Stimulated activated CD4-positive, alpha-beta T cell treated with anti-CD3 and anti-CD28 coated beads, Interleukin-15, amount 100 ng/mL, for 48 hours (primary cell): ENCODE measurements at places on chromosomes 3 and 15.
A peak's percentile ranks its signal among the peaks of the same experiment; 100 is the strongest.

GRCh38 chr3:170999737-171000242, 26.7 kb downstream of the SLC2A2 start:
- DNase-seq, result no peak

DNA sequence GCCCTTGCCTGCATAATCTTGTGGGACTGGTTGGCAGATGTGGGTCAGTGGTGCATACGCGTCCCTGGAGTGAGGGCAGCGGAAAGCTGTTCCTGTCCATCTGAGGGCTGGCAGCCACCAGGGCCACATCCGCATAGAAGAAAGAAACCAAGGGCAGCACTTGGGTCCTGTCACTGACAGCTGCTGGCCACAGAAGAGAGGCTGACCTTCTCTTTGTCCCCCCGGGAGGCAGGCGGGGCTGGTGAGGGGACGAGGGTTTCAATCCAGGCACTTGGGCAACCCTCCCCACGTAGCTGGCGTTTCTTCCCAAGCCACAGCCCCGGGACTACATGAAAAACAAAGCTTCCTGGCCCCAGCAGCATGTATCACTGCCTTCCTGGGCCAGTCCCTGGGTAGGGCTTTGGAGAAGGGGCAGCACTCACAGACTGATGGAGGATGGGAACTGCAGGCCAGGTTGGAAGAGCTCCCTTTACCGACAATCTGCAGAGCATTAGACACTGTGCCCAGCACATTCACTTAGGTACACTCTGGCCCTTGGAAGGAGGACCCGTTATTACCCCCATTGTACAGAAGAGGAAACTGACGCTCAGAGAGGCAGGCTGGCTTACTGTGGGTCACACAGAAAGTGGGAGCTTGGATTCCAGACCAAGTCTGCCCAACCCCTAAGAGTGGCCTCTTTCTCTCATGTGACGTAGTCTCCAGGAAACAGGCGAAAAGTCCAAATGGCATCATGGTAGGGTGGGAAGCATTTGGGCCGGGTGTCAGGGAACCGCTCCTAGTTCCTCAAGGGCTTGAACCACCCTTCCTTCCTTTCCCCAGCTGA, 78.8 kb upstream of the SLC6A6 start:
- no peak for DNase-seq

DNA sequence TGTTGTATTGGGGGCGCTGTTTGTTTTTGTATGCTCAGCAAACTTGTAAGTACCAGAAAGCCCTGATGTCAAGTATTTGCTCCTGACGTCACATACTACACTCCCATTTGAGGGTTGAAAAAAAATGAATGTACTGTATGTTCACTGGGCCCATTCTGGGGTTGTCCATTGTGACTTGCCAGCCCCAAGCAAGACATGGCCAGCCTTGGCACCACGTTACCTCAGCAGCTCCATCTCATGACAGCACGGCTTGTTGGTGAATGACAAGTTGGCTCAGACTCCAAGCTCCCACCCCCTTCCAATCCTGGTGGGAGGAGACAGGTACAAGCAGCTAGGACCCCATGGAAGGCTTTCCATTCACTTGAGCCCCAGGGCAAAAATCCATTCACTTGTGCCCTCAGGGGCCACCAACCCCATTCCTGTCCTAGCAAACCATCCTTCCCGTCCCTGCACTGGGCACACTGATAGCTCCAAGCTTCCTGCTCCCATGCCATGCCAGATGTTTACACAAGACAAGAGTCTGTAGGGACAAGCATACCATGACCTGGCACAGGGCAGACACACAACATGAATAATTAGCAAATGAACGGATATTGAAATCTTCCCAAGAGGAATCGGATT, 1.6 kb downstream of the PHGR1 start:
- no peak for DNase-seq

DNA sequence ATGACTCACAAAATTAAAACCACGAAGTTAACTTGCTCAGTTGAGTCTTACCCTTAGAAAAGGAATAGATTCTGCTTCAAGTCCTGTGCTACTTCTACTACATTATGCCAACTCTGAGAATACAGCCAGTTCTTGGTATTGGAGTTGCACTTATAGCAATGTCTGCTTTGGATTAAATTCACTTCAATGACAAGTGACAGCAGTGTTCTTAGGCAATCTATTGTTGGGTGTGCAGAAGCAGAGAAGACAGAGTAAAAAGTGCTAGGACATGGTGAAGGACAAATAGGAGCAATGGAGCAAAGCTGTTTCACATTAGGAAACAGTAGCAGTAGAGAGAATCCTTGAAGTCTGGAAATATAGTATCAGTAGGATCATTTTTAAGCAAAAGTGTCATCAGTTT, 713.1 kb downstream of the SI start:
- no peak for DNase-seq

DNA sequence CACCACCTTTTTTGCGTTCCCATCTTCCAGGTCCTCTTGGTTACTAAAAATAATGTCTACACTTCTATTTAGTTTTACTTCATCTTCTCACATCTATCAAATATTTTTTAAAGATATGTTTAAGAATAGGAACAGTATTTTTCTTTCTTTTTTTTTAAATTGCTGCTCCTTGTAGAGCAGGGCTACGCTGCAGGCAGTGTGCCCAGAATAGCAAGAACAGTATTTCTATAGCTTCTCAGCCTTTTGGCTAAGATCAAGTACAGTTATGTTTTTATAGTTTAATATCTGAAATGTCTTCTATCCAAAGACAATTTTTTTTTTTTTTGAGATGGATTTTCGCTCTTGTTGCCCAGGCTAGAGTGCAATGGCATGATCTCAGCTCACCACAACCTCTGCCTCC, 73.0 kb downstream of the MYO9A start:
- DNase-seq, result no peak

GRCh38 chr15:44584162-44584749, 47.3 kb downstream of the EIF3J start:
- peak; percentile 43 for DNase-seq

- DNase-seq, result no peak
Measured at GRCh38 chr3:64399205-64399800, 174.0 kb upstream of the PRICKLE2 start.

DNA sequence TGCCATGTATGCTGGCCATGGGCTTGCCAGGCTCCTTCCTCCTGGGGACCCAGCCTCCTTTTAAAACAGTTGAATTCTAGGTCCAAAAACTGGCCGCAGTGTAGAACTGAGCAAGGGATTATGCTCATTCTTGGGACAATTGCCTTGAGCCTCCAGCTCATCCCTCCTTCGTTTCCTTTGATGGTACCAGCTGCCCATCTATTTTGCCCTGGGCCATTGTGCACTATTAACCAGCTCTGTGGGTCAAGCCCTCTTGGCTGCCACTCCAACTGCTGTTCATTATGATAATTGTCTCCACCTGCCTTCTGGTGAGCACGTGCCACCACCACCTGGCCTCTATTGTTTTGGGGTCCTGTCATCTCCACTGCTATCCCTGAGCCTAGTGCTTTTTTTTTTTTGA, 75.8 kb upstream of the SYN2 start:
- no peak for DNase-seq

GRCh38 chr15:68699881-68700454, 120.7 kb downstream of the ANP32A start:
- no peak for DNase-seq

DNA sequence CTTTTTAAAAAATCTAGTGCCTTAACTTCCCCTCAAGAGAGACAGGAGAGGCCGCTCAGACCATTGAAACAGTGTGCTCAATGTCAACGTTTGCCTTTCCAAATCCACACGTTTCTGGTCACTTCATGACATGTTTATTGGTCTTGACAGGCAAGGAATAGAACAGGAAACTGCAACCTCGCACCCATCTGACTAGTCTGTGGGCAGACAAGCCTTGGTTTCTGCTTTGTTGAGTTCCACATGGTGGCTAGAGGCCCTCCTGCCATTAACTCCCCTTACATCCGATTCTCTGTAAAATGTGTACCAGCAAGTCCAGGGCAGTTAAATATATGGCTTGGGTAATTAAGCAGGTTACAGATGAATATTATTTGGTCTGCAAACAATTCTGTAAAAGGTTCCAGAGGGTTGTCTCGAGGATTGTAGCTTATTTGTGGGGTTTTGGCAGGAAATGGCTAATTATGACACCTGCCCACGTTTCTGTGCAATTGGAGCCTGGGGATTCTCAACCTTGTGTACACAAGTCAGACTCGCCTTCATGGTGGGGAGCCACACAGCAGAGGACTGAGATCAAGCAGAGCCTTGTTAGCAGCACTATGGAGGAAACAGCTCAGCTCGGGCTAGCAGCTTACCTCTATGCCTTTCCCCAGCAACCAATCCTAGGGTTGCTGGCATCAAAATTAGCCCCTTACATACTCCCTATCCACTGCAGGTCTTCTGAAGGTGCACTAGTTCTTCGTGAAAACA, 317.5 kb upstream of the IGF1R start:
- no peak for DNase-seq

GRCh38 chr15:66772604-66773128, 70.6 kb downstream of the SMAD6 start:
- DNase-seq, result no peak

GRCh38 chr3:70556056-70556455, 243.6 kb upstream of the MDFIC2 start:
- DNase-seq, result no peak

DNA sequence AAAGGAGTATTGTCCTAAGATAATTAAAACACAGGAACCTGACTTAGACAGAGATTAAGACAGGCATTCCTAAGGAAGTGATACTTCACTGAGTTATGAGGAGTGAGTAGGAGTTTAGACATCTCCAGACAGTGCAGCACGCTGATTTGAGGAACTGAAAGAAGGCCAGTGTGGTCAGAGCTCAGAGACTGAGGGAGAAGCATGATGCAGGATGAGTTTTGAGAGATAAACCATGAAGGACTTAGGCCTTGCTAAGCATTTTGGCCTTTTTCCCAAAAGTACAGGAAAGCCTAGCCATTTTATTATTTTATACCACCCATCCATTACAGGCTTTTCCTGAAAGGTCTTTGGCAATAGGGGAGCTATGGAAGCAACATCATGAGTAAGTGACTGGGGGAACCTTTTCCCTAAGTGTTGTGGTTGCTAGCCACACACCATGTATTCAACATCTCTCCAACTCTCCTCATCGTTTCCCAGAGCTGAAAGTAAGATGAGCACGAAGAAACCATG, 375.6 kb upstream of the TPRG1 start:
- DNase-seq, result no peak

GRCh38 chr3:64105816-64106215, 82.5 kb upstream of the PSMD6 start:
- no peak for DNase-seq

DNA sequence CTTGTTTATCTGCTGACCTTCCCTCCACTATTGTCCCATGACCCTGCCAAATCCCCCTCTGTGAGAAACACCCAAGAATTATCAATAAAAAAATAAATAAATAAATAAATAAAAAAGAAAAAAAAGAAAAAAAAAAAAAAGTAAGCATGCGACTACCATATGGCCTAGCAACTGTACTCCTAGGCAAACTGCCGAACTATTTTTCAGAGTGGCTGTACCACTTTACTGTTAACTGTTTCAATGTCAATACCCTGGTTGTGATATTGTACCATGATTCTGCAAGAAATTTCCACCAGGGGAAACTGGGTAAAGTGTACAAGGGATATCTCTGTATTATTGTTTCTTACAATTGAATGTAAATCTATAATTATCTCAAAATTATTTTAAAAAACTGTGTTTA, 41.3 kb upstream of the MAP4 start:
- DNase-seq, result no peak

GRCh38 chr3:18771931-18772330, 346.8 kb upstream of the SATB1 start:
- DNase-seq, result no peak

DNA sequence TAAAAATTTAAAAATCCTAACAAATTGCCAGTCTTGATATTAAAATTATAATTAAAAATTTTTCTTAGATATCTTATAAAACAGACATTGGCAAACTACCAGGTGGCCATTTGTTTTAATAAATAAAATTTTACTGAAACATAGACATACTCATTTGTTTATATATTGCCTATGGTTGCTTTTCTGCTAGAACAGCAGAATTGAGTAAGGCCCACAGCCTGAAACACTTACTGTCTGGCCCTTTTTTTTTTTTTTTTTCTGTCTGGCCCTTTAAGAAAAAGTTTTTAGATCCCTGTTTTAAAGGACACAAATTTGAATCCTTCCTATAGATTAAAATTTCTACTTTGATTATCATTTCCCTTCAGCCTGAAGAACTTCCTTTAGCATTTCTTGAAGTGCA, 60.5 kb upstream of the CTDSPL2 start:
- DNase-seq, result no peak

GRCh38 chr3:139117883-139118760, 73.4 kb upstream of the PRR23C start:
- DNase-seq, result no peak

DNA sequence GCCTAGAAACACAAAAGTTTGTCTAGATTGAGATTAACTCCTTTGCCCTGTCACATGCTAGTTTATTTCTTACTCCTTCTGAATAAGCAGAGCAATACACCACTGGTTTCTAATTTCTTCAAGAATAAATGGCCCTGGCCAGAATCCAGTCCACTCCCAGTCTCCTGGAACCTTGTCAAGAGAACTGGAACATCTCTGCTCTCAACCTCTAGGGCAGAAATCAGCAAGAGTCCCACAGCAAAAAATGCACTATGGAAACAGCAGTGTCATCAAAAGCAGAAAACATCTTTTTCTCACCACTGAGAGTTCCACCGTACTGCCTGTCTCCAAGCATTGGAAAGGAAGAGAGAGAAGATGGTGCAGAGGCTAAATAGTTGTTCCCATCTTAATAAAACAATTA, 35.9 kb upstream of the PPP2R3A start:
- no peak for DNase-seq

- DNase-seq, result no peak
Measured at GRCh38 chr15:54884312-54884711, 312.4 kb downstream of the RSL24D1 start.

DNA sequence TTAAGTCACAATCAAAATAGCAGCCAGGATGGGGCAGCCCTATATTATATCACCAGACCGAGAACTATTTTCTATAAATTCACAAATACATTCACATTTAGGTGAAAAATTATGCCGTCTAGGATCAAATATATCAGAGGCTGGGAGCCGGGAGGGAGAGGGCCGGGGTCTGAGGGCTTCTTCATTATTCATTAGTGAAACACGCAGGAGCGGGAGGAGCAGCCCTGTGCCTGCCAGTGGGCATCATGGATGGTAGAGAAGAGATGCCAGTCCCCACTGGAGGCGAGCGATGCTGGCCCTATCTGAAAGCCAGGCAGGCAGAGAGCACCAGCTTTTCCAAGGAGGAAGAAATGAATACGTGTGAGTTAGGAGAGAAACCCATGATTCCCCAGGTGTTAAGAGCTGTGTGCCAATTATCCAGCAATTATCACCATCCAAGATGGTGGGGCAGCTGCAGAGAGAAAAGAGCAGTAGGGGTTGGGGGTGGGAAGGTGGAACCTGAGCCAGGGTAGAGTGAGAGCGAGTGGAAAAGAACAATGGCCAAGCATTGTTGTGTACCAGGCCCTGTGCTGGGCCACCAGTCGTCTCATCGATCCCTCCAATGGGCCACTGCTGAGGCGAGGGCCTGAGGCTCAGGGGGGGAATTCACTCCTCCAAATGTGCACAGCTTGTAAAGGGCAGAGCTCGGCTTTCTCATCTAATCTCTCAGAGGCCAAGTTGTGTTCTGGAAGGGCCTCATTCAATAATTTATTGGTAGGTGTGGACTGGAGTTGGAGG, 261.3 kb upstream of the TLE3 start:
- no peak for DNase-seq
